ENCODE measurements at places on chromosomes 13 and 19. TPM values are rescaled to one million over a fixed set of nuclear protein-coding genes. Genes with fewer than 3 reads are reported as not detected.

DNA sequence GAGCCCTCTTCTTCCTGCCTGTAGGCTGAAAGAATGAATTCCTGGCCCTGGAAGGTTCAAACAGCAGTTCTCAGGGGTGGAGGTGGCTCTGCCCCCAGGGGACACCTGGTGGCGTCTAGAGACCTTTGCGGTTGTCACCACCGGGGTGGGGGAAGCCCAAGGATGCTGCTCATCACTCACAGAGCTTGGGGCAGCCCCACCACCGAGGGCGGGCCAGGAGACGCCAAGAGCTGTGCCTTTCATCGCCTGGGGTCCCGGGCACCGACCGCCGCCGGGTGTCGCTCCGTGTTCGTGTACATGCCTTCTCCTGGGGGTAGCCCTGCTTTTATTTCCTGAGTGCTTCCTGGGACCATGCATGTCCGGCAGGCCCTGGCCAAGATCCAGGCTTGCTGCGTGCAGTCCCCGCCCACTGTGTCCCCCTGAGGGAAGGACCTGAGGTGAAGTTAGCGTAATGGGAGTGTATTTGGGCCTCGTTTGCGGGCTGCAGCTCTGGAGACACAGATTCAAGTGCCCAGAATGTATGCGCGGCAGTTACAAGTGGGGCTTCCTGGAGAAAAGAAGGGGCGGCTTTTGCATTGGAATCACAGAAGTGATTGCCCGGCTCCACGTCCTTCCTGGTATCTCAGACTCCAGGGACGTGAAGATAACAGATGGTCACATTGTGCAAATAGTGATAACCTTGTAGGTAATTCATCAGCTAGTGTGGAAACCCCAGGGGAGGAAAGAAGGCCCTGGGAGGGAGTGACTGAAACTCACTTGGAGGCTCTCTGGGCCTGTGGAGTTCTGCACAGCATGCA, 7.8 kb downstream of the DOT1L start:
- DNase-seq, result peak; percentile 90

DNA sequence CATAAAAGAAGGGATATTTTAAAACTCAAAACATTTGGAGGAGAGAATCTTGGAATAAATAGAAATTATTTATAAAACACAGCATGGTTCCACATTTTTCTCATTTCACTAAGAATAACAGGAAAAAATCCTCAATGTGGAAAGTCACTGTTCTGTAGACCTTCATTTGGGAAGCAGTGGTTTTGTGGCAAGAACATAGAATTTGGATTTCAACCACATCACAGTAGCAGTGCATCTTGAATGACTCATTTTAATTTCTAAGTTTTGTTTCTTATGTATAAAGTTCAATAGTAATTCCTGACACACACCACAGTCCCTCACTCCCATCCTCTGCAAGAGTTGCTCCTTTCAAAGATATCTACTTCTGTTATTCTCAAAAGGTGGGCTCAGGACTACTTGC, 264.0 kb downstream of the ENOX1 start:
- no peak for DNase-seq

The GJB2 gene
- not detected for total RNA-seq

DNA sequence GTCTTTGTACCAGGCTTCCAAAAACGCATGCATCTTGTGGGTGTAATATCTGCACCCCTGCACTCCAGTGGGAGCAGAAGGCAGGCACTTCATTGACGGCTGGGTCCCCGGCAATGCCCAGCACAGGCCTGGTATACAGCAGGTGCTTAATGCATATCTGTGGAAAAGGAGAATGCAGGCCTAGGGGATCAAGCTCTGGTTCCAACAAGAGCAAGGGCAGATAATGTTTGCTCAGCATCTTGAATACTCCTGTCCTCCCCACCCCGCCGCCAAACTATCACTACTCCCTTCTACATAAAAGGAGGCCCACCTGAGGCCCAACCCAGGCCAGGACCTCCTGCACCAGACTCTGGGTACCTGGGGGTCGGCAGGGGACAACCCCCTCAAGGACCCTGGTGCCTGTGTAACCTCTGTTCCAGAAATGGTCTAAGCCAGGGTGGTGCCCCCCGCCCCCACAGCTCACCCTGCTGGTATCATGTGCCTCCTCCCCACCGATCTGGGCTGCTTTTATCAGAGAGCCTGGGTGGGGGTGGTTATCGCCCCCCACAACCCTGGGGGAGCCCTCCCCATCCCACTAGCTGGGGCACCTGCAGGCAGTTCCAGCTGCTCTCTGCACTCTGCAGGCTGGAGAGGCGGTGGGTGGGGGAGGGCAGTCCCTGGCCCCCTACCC, 4.8 kb downstream of the KLF16 start:
- no peak for DNase-seq

DNA sequence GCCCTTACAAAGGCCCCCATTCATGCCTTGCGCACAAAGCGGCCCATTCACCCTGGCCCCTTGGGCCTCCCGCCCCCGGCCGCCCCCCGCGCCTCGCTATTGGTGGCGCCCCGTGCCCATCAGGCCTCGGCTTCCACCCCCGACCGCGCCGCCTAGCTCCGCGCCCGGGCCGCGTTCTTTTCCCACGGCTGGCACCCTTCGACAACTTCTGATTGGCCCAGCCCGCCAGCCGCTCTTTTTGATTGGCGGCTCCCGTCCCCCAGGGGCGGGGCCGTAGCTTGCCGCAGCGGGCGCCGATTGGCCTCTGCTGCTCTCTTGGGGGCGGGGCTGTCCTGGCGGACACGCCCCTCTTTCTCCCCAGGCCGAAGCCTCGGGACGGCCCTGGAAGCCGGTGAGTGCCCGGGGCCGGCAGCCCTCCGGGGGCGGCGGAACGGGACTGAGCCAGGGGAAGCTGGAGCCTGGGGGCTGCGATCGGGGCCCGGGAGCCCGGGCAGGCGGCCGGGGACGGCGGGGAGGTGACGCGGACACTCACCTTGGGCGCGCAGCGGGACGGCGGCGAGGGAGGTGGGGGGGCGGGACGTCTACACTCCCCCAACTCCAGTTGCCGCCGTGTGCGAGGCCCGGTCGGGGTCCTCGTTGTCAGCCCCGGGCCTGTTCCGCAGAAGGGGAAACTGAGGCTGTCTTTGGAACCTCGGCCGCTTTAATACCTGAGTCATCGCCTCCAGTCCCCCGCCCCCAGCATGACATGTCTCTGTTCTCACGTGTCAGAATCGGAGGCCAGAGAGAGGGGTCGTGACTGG, at the start of gene MYH14:
Gene MYH14 (plus strand): TSS at position 342 of the 800 bp plus-strand sequence. CDS start 6,744 bp downstream, outside the sequence.
- no peak for DNase-seq

The THAP8 gene
- 2.4 TPM for total RNA-seq

DNA sequence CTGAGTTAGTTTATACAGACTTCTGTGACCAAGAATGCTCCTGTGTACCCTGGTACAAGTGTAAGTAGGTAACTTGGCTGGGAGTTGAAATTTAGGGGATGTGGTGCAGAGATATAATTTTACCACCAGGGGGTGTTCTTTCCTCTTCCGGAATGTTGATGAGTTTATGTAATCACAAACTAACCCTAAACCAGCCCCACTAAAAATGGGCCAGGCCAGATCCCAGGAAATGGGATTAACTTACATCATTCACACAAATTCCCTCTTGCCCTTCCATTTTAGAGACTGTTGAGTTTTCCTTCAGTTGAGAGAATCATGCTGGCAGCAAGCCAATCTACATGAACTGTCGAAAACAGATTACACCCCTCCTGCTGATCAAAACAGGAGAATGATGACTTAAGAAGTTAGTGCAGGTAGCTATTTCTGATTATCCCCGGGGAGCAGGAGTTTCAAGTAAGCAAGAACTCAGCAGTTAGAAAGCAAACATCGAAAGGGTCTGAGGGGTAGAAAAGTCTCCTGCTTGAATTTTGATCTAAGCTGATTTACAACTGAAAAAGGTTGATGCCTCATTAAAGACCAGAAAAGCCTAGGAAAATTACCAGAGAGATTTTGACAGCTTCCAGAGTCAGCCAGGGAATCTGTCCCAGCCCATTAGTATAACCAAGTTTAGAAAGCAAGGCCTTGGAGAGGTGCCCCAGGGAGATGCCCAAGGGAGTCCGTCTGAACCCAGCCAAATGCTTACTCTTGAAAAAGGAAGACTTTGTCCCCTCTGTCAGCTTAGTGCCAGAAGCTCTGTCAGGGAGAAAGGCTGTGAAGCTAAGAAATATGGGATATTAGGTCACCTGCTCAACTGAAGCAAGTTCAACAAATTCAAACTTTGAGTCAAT, 32.3 kb upstream of the MED4 start:
- DNase-seq, result no peak

DNA sequence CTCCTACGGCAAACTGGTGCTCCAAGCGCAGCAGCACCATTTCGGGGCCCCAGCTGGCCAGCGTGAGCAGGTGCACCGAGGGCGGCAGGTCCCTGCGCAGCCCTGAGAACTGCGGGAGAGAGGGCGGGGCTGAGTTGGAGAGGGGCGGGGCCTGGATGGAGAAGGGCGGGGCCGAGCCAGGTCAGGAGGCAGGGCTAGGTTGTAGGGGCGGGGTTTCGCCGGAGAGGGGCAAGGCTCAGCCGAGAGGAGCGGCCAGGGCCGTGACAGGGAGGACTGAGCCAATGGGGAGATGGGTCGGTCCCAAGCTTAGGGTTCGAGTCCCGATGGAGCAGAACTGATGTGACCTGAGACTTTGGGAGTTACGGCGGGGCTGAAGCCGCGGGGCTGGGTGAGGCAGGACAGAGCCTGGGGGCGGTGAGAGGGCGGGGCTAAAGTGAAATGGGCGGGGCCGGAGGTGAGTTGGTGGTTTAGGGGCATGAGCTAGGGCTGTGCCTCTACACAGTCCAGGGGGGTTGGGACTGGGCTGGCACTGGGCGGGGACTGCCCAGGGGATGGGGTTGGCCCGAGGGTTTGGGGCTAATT, 19.0 kb downstream of the MAN2B1 start:
- DNase-seq, result no peak

The GPR12 gene
- total RNA-seq, result not detected

GRCh38 chr13:26500618-26501320, 56.7 kb upstream of the WASF3 start:
- DNase-seq, result no peak

DNA sequence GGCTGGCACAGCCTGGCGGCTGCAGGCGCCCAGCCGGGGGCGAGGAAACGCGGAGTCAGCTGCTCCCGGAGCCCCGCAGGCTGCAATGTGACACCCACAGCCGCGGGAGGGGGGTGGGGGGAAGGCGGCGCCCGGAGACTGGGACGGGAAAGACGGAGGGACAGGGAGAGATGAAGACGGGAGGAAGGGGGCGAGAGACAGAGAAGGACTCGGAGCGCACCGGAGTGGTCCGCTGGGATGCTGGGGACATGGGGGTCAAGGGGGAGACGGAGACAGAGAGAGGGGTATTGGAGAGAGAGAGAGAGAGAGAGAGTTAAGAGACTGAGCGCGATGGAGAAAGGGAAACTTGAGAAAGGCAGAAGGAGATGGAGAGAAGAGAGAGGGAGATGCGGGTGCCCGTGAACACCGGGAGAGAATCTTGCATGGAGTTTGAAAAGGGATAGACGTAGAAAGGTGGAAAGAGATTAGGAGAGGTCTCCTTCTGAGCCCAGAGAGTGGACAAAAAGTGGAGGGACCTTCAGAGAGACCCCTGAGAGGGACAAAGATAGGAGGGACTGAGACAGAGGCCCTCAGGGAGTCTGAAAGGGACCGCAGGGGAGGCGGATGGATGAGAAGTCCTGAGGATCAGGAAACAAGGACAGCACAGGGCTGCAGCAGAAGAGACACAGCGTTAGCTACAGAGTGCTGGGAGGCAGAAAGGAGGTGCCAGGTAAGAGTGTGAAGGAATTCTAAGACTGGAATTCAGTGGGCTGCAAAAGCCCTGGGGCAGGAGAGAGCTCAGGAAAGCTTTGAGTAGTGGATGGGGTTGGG, 1.0 kb downstream of the SCN1B start:
- DNase-seq, result no peak

DNA sequence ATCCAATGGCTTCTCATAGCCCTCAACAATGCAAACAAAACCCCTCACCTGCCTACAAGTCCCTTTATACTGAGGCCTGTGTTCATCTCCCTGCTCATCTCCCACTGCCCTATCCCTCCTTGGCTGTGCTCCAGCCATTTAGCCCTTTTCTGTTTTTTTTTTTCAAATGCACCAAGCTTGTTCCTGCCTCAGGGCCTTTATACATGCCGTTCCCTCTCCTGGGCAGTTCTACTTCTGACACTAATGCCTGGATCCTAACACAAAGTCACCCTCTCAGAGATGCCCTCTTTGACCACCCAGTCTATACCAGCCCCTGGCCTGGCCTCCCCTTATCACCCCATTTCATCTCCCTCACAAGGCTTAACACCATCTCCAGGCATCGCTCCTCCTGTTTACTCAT, 26.9 kb downstream of the ZNF574 start:
- DNase-seq, result no peak

DNA sequence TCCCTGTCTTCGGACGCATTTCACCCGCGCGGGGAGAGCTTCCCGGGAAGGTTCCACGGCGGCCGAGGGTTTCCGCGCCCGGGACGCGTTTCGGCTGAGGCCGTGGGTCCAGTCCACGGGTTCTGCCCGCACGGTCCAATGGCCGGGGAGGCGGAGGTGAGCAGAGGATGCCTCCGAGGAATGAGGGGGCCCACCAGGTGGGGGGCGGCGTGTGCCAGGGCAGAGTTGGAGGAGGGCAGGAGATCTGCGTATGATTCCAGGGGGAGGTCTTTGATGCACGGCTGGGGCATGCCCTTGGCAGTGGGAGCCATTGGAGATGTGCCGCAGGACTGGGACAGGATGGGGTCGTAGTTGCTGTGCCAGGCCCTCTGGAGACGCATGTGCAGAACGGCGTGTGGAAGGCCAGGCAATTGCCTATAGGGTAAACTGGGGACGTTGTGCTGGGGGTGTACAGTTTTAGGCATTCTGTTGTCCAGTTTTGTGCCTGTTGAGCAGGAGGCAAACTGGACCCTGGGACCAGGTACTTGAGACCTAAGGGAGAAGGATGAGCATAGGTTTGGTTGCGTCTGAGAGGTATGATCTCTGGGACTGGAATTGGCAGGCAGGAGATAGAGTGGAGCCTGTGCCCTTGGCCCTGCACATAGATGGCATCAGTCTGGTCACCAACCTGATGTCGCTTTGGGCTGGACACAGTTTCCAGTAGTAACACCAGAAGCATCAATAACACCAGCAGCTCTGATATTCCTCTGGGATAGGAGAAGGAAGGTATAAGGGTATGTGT, 751 bp downstream of the ZNF584 start:
- DNase-seq, result no peak

DNA sequence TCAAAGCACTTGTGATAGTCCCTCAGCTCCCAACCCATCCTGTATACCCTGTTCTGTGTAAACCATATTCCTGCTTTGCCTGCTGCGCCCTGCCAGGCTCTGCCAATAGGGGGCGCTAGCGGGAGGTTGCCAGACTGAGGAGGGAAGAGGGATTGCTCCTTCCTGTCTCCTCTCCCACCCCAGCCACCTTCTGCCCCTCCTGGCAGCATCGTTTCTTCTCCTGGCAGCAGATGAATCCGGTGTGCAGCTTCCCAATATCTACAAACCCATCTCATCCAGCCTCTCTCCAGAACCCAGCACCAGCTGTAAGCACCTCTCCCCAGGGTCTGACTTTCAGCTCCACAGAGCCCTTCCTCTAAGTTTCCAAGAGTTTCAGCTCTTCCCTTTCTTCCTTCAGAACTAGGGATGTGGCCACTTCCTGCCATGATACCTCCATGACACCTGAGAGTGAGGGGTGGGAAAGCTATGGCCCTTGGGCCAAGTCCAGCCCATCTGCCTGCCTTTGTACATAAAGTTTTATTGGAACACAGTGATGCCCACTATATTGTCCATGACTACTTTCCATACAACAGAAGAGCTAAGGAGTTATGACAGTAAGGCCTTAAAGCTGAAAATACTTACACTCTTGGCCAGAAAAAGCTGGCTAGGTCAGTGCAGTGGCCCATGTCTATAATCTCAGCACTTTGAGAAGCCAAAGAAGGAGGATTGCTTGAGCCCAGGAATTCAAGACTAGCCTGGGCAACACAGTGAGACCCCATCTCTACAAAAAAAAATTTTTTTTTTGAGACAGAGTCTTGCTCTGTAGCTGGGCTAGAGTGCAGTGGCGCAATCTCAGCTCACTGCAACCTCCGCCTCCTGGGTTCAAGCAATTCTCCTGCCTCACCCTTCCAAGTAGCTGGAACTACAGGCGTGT, 34.5 kb upstream of the ATP1A3 start:
- DNase-seq, result no peak

Measured in activated B cell treated with CpG ODN at 0.5 μM for 24 hours (primary cell).